Activated CD4-positive, CD25-positive, alpha-beta regulatory T cell treated with anti-CD3 and anti-CD28 coated beads, Interleukin-2, amount 50 U/mL, for 24 hours (primary cell): ENCODE measurements at places on chromosomes 2 and 18.
A peak's percentile ranks its signal among the peaks of the same experiment; 100 is the strongest.

DNA sequence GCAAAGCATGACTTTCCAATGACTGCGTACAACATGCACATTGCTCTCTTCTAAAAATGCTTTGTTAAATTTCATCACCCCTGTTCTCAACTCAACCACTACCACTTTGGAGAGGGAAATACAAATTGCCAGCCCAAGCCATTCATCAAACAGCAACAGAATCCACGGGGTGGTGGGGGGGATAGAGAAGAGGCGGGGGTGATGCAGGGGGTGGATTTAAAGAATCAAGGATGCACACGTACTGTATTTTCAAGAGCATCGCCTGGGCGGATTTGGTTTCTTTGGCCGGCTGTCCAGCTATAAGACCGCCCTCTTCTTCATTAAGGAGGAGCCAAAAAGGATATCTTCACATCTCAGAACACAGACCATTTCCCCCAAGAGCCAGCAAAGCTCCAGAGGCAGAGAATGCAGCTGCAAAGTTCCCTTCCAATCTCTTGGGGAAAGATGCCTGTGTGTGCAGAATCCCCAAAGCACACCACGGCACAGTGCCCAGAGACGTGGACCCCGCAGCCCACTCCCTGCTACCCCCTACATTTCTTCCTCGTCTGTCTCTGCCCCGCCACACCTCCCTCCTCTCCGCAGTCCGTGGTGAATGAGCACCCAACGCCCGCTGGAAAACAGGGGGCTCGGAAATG, 977 bp downstream of the SLC8A1 start:
- no peak for ATAC-seq

DNA sequence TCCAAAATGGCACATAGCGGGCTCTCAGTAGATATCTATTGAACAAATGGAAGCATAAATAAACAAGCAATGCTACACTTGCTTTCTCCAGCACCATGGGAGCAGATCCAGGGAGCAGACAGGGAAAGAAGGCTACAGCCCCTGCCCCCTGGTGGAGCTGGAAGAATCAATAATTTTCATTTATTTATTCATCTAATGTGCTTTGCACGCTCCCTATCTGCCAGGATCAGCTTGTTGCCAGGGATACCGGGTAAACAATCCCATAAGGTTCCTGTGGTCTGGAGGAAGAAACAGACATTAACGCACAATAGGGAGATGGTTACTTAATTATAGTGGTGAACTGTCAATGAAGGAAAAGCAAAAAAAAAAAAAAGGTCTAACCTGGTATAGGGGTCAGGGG, 40.1 kb upstream of the CLASP1 start:
- no peak for ATAC-seq

DNA sequence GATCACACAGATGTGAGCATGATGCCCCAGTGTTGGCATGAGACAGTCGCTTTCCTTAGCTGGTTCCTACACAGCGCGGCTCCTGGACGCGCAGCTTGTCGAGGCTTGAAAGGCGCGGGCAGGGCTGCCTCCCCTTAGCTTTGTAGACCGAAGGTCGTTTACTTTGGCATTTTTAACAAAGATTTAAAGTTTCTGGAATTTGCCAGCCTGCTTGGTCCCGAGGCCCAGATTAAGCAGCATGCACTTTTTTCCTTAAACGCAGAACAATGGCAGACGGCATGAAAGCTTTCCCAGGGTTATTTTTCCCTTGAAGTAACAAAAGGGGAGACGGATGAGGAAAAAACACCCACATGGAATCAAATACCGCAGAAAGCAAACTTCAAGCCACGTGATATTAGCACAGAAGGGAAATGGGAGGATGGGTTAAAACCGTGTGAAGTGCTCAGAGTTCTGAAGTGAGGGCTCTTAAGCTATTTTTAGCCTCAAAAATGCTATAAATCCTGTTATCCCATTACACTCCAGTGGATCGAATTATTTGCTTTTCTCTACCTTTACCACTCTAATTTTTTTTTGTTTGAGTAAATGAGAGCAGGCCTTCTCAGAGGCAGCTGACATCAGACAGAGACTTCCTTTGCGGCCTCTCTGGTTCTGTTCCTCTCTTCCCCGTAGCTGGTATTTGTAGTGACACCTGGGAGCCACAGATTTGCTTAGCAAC, 55.7 kb downstream of the NPAS2 start:
- ATAC-seq, result no peak

DNA sequence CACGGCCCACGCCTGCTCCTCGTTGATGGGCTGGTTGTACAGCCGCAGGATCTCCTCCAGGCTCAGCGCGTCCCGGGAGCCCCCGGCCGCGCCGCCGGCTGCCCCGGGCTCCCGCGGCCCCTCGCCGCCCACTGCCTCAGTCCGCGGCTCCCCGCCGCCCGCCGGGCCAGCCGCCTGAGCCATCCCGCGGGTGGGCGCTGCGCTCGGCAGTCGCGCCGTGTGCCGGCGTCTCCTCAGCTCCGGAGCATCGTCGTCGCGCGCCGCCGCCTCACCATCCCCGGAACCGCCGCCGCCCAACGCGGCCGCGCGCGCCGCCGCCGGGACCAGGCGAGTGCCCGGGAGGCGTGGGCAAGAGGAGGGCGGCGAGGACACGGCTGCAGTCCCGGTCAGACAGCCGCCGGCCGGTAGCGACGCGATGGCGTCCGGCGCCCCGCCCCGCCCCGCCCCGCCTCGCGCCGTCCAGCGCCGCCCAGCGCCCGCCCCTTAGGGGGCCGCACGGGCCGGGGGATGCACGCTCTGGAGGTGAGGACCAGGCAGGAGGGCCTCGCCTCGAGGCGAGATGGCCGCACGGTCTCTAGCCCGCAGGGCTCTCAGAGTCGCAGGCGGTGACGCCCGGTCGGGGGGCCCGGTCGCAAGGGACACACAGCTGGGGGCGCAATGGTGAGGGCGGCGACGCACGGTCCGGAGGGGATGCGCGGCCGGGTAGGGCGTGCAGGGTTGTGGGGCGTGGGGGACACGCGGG, at the start of gene SPIRE1:
Gene SPIRE1, minus strand, starts transcription at position 424 of the 742 bp plus-strand sequence. Its CDS starts 241 bp downstream, at position 183.
- peak; percentile 48 for ATAC-seq

GRCh38 chr2:105887256-105887655, 142.5 kb downstream of the NCK2 start:
- peak; percentile 31 for ATAC-seq

DNA sequence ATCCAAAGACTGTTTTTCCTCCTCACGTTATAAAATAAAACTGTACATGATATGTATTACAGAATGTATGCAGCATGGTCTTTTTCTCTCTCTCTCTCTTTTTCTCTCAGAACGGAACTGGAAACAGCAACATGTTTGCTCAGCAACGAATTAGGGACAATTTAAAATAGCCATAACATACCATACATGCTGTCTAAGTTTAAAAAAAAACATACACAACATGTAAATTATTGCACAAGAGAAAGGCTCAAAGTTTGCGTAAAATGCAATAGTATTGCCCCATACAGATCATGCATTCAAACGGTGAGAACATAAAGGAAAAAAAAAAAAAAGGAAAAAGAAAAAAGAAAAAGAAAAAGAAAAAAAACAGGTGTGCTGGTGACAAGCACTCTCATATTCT, 93.6 kb downstream of the BCL11A start:
- ATAC-seq, result no peak

GRCh38 chr2:6081955-6082624, 389.9 kb downstream of the SOX11 start:
- no peak for ATAC-seq

DNA sequence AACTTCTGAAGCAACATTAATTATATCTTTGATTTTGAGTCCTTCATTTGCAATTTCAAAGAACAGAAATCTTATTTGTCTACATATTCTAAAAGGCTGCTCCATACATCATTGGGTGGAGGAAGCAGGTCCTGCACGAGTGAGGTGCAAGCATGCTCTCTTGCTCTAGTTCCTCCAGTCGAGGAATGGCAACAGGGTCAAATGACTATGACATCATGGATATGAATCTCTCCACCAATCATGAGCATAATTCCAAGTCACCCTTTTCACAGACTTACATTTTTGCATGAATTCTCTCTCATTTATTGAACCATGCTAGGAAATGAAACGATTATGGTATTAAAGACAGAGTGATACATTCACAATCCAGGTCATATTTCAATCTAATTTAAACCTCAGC, 608.8 kb upstream of the SOX11 start:
- no peak for ATAC-seq
